ENCODE measurements at places on chromosomes 2 and 18.
A peak's percentile ranks its signal among the peaks of the same experiment; 100 is the strongest.

DNA sequence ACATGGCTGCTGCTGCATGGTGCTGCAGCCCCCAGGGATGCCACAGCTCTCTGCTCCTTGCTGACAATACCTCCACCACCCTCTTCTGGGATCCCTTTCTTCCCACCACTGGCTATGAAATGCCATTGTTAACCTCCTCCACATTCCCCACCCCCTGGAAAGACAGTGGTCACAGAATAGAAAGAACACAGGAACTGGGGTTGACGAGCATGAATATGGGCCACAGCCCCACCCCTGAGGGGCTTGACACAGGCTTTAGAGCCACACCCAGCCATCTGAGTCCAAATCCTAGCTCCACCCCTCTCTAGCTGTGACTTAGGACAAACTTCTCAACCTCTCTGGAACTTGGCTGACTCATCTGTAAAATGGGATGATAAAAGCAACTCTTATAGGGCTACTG, 47.3 kb downstream of the TMEM163 start:
- DNase-seq: no peak

DNA sequence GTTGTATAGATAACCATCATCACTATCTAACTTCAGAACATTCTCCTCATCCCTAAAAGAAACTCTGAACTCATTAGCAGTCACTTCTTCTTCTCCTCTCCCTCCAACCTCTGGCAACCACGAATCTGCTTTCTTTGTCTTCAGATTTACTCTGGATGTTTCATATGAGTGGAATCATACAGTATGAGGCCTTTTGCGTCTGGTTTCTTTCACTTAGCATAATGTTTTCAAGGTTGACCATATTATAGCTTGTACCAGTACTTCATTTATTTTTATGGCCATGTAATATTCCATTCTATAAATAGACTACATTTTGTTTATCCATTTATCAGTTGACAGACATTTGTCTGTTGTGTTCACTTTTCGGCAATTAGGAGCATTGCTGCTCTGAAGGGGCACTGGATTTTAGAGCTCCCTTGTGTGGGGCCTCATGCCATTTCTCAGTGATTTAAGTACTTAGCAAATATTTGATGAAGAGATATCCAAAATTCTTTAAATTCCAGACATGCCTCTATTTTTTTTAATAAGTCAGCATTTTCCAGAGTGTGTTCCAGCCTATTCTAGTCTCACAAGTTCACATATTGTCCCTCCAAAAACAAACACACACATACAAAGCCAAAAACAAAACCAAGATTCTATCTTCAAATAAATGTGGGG, 22.5 kb upstream of the MAP3K20 start:
- DNase-seq: no peak

GRCh38 chr18:42182728-42183700, 228.0 kb downstream of the PIK3C3 start:
- no peak for DNase-seq

DNA sequence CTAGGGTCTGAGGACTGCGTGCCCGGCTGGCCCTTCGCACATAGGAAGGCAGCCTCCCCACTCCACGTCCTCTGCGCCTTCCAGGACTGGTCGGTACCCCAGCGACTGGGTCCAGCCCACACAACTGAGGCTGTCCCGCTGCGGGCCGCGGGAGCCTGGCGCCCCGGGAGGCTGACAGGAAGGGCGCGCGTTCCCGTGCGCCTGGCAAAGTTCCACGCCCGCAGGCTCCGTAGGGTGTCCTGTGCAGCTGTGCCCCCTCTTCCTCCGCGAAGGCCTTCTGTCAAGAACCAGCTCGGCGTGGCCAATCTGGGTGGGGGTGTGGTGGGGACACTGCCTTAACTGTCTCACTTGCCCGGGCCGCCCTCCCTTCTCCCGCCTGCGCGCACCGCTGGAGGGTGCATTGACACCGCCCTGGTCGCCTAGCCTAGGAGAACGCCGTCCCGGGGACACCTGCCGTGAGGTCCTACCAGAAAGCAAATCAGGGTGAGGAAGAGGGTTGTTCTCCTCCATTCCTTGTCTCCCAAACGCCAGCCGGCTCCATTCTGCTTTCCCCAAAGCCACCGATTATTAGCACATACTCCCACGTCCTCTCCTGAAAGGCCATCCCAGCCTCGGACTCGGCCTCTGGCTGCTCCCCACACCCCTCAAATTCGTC, 618 bp upstream of the LYPD1 start:
- no peak for DNase-seq

GRCh38 chr2:200252265-200253067, 54.0 kb upstream of the SPATS2L start:
- DNase-seq: no peak

- DNase-seq: no peak
Observed at GRCh38 chr2:128435576-128436478, 117.2 kb upstream of the HS6ST1 start.

- no peak for DNase-seq
Observed at GRCh38 chr2:162198239-162198638, 45.0 kb downstream of the FAP start.

DNA sequence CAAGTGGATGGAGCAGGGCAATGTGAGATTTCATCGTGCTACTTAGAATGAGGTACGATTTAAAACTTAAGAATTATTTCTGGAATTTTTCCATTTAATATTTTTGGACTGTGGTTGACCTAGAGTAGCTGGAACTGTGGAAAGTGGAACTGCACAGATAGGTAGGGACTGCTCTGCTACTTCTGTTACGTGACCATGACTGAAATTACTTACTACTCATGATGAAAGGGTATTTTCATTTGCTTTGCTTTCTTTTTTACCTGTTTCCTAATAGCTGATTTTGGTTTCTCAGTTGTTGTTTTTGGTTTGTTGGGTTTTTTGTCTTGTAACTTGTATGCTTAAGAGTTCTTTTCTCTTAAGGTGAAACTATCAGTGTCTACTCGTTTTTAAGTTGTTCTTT, 11.4 kb downstream of the UBE2E3 start:
- DNase-seq: no peak

GRCh38 chr2:156329031-156329926, 3.2 kb downstream of the NR4A2 start:
- DNase-seq: no peak

GRCh38 chr2:224442071-224442967, 40.4 kb upstream of the FAM124B start:
- no peak for DNase-seq

DNA sequence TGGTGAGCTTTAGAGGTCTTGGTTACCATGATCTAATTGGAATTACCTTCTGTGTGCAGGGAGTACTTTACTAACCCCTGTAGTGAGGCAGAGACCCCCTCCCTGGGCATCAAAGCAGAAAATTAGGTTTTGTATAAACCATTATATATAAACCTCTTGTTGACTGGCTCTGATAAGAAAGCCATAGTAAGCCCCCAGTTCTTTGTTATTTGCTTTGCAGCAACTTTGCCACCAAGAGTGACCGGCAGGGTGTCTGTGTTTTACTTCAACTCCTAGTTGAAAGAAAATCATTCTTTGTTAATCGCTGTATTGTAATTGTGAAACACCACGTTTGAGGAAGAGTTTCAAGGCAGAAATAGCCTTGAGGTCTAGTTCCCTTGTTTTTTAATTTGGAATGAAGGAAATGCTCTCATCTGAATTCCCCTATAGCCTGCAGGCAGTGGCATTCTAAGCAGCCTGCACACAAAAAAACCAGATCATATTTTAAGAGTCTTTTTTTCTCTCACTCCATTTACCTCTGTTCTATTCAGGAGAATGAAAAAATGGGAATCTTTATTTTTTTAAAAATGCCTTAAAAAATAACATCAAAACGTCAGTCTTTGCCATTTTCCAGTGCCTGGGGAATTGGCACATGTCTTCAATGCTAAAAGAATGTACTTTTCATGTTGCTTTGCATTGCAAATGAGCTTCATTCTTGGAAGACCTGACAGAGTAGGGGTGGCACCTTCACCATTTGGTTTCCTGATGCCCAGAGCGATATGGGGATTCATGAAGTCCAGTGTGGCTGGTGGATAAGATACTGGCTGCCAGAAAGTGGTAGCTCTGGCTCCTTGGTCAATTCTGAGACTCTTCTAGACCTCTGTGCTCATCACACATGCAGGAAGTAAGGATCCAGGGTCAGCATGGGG, 338.1 kb downstream of the SLC4A3 start:
- no peak for DNase-seq

GRCh38 chr2:26401739-26402541, at the start of gene DRC1:
Gene DRC1, plus strand, starts transcription at chr2:26401920. Its CDS starts 70 bp downstream, at chr2:26401990.
- no peak for DNase-seq

GRCh38 chr2:165573534-165574461, 104.3 kb downstream of the CSRNP3 start:
- DNase-seq: no peak

DNA sequence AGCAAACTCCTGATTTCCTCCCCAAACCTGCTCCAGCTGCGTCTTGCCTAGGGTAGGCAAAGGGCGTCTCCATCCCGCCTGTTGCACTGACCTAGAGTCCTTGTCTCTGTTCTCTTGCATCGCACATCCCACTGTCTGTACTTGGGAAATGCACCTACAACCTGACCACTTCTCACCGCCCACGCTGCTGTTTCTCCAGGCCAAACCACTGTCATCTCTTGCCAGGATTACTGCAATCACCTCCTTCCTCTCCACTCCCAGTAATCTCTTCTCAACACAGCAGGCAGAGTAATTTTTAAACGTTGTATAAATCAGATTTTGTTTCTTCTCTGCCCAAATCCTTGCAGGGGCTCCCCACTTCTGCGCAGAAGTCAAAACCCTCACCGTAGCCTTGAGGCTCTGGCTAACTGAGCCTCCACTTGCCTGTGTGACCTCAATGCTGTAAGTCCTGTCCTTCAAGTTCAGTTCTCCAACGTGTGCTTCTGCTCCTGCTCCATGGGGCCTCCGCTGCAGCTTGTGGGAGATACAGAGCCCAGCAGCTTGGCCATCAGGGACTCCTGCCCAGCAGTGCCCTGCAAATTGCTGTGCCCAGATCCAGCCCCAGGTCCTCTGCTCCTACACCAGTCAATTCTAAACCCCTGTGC, 27.7 kb upstream of the SEMA4C start:
- peak; percentile 64 for DNase-seq

DNA sequence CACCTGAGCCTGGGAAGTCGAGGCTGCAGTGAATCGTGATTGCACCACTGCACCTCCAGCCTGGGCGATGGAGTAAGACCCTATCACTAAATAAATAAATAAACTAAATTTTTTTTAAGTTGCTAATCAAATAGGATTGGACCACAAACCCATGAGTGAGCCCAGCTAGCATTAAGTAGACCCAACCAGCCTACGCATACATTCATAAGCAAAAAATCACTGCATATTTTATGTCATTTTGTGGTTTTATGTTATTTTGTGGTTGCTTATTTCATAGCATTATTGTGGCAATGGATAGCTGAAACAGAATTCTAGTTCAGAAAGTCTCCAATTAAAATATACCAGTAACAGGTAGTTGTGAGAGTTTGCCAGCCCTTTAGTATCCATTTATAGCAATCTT, 29.1 kb upstream of the ZC3H15 start:
- DNase-seq: no peak

- DNase-seq: no peak
Observed at GRCh38 chr2:56167616-56168562, 15.9 kb upstream of the CCDC85A start.

GRCh38 chr18:77102259-77103040, 30.1 kb downstream of the MBP start:
- no peak for DNase-seq

GRCh38 chr2:192123847-192124246, 70.9 kb downstream of the TMEFF2 start:
- DNase-seq: no peak

DNA sequence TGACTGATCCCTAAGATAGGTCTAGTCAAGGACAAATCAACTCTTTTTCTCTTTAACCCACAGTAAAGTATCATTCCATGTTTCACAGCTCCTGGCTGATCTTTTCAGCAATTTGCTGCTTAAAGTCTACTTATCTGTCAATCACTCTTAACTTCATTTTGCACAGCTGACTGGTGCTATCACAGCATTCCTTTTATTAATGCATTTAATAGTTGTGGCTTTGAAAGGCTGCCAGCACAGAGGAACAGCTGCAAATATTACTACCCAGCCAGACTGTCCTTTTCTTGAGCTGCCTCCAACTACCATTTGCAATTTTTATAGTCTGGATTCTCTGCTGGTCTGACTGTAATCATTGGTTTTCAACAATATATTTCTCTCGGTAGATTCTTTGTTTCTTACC, 303.5 kb downstream of the STK39 start:
- no peak for DNase-seq

DNA sequence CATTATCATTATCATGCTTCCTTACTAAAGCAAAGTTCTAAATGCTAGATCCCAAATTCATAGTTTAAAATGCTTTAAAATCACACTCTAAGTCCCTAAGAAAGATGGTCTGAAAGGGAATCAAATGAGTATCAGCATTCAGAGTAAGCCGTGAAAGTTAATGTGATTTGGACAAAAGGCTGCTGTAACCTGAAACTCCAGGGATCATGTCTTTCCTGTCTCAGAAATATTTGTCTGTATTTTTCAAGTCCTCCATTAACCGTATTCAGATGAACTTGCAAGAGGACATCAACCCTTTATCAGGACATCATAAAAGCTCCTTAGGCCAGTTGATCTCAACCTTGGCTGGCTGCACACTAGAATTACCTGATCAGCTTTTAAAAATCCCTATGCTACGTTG, 324.3 kb upstream of the PKDCC start:
- DNase-seq: no peak

- DNase-seq: no peak
Observed at GRCh38 chr2:238906936-238907716, 59.2 kb downstream of the TWIST2 start.

GRCh38 chr2:74290466-74291217, 52.6 kb downstream of the SLC4A5 start:
- no peak for DNase-seq

DNA sequence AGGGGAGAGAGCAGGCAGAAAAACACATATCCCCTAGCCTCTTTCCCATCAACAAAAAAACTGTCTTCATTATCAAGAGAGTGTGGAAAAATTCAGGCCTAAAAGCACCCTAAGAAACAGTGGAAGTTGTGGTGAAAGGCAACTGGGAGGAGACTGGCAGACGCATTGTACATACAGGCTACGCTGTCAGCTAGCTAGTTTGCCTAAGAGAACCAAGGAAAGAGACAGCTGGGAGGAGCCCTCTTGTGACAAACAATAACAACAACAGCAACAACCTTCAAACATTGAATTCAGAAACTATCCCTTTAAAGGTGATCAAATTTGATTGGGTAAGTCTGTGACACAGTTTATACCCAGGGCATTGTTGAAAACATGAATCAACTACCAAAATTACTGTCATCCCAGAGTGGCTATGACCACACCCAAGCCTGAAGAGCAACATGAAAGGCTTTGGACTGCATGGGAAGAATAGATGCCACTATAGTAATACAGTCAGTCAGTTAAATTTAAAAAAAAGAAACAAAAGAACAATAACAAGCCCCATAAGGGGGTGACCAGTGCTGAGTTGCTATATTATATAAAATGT, 88.9 kb upstream of the CRIM1 start:
- DNase-seq: no peak

Measured in K562 (cell line).